T-cell (primary cell): ENCODE measurements at places on chromosomes 1 and 21.

DNA sequence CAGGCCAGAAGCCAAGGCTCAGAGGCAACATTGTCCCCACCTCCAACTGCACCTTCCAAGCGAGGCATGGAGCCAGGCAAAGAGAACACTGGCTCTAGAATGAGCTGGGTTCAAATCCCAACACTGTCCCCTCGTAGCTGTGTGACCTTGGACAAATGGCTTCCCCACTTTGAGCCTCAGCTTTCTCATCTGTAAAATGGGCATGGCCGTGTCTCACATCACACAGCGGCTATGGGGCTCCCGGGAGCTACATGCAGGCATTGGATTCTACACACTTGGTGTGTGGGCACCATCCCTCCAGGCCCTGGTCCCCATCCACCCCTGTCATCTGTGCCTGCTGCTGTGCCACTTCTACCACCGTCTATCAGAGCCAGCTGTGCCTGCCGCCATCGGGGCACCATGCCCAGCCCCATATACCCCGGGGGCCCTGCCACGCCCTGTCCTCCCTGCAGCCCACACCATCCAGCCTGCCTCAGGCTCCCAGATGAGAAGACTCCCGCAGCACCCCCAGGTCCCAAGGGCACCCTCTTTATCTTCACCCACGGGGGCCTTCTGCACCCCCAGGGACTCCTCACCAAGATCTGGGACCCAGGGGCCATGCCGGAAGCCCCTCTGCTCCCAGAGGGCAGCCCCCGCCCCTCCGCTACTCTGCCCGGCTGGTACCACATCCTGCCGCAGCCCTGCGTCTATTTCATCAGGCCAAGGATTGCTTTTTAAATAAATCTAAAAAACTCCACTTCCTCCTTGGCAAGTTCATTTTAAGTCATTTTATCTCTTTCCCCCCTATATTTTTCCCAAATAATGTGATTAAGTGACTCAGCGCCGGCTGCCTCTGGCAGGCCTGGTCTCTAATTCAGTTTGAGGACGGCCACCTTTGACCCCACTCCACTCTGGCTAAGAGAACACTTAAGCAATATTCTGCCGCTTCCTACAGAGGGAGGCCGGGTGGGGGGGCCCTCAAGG is 107.8 kb upstream of the TARDBP start:
- peak; percentile 46 for DNase-seq

DNA sequence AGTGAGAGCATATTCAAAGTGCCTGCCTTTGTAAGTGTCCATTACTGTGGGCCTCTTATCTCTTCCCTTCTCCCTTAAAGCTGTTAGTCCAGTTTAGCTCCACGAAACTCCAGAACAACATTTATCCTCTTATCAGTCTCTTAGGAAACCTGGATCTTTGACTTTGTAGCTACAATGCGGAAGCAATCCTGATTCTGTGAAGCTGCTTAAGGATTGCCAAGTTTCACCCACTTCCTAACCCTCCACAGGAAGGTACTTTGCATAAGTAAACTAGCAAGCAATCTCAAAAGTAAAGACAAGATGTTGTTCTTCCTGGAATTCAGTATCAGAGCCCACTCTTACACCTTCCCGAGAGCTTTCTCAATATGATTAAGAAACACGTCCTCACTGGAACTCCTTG is 164.9 kb upstream of the USP25 start:
- no peak for DNase-seq

DNA sequence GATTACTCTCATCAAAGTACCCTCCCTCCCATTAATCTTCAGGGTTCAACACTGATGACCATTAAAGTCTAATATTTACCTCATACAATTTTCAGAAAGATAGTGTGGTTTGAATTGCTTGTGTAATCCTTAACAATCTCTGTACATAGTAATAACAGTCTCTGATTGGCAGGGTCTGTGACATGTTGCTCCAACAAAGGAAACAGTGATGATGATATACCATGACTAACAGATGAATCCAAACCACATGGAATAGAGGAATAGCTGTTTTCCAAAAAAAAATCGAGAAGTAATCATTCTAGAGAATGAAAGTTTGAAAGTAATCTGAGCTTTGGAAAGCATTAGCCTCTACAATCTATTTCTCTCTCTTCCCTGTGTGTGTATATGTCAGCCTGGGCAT is 610.1 kb upstream of the NEGR1 start:
- DNase-seq = no peak

DNA sequence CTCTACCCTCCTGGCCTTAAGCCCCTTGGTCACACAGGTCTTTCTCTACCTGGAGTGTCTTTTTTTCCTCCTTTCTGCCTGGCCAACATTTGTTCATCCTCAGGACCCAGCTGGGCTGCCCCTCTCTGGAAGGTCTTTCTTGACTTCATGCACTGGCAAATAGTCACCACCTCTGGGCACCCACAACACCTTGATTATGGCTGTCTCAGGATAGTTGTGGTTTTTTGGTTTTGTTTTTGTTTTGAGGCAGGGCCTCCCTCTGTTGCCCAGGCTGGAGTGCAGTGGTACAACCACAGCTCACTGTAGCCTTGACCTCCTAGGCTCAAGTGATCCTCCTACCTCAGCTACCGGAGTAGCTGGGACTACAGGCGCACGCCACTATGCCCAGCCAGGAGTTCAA is 10.8 kb downstream of the RPS6KA1 start:
- DNase-seq = no peak

DNA sequence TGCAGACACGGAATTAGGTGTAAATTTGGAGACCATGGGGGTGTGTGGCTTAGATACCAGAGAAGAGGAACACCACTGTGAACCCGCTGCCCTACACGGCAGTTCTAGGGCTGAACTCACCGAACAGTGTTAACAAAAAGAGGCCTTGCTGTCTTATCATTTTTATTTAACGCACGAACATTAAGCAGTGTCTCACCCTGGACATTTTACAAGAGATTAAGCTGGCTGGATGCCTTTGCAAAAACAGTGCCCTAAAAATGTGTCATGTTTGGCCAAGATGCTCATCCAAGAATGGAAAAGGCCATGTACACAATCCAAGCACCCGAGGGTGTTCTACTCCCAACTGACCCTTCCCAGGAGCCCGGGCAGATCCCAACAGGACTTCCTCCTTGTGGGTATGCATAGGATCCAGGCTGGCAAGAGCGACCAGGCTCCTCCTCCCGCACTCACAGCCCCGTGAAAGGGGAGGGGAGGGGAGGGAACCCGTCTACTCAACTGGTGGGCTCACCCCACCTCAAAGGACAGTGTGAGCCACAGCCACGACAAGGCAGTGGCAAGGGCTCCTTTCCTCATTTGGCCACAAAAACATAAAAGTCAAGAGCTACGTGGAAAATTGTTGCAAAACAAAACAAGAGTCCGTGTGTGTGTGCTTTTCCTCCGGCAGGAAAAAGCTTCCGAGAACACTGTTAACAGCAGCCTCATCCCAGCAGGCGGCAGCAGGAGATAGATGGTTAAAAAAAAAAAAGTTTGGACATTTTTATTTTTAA is 20.3 kb downstream of the C2CD2 start:
- DNase-seq = no peak

- no peak for DNase-seq
Measured at GRCh38 chr1:57377339-57378139, 46.3 kb downstream of the DAB1 start.

- no peak for DNase-seq
Measured at GRCh38 chr1:14182856-14183255, 415.6 kb upstream of the KAZN start.

- DNase-seq = no peak
Measured at GRCh38 chr1:10401281-10401680, 2.4 kb downstream of the PGD start.

- DNase-seq = no peak
Measured at GRCh38 chr1:116537898-116538297, 32.9 kb downstream of the CD58 start.

GRCh38 chr1:19356266-19356665 is 44.1 kb downstream of the SLC66A1 start:
- no peak for DNase-seq

- no peak for DNase-seq
Measured at GRCh38 chr1:60277269-60277668, 203.7 kb upstream of the C1orf87 start.

- DNase-seq = no peak
Measured at GRCh38 chr1:47235241-47235681, 3.2 kb upstream of the TAL1 start.

- DNase-seq = peak; percentile 7
Measured at GRCh38 chr1:52602856-52603600, 857 bp downstream of the GPX7 start.

DNA sequence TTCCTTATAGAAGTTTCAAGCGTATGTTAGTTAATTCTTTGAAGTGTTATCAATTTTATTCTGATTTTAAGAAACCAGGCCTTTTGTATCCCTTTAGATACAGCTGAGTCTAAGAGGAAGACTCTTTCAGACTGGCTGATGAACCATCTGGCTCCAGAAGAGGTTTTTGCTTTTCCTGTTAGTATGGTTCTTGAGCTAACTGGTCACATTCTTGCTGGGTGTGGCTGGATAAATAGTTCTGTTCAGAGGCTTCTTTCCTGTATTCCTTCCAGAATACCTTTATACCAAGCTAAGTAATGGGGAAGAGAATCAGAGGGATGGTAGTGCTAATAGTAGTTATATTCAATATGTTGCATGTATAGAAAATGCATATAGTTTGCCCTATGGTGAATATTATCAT is 12.4 kb downstream of the HS2ST1 start:
- DNase-seq = no peak

DNA sequence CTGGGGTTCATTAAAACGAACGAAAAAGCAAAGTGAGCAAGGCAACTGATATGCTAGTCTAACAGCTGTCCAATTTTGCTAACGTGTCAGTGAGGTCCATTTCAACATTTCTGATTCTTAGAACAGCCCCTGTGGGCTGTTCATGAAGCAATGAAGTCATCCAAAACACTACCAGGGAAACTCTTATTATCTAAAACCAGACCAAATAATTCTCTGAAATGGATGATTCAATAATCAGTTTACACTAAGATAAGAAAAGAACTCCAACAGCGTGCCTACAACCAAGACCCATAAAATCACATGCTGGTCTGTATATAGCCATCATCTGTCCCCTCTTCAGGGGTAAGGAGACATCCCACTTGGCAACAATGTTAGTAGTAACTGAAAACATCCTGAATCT is 122.7 kb downstream of the TGFBR3 start:
- no peak for DNase-seq

DNA sequence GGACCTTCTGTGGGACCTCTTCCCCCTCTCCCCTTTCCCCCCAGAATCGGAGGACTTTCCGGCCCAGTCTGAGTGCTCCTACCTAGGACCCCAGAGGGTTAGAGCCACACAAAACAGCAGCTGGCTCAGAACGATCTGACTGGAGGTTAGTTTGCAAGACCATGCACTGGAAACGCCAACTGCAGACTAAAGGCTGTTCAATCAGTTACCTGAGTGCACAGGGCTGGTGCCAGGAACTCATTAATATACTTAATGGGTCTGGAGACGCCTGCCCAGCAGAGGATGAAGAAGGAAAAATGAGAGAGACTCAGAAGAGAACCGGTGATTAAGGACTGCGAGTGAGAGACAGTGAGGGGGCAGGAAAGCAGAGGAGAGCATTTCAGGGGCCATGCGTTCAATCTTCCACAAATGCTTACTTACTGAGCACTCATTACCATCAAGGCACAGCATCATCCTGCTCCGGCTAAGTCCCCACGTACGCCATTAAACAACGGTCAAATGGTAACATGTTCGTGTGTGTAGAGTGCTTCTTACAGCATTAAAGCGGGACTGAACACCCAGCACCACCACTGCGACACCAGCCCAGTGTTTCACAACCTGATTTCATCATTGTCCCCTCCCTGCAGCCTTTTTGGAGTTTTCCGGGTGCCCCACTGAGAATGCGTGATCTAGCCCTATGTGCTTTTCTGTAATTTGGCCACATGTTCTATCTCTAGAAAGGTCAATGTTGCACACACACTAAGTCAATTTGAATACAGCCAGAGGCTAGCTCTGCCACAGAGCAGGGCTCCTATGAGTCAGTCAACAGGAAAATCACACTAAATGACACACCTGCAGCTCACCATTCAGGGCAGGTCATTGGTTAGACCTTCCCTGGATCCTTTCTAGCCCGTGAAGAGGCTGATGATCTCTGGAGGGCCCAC is 7.6 kb downstream of the ENO1 start:
- no peak for DNase-seq

GRCh38 chr1:210001751-210002150 is 63.7 kb downstream of the SYT14 start:
- DNase-seq = no peak

DNA sequence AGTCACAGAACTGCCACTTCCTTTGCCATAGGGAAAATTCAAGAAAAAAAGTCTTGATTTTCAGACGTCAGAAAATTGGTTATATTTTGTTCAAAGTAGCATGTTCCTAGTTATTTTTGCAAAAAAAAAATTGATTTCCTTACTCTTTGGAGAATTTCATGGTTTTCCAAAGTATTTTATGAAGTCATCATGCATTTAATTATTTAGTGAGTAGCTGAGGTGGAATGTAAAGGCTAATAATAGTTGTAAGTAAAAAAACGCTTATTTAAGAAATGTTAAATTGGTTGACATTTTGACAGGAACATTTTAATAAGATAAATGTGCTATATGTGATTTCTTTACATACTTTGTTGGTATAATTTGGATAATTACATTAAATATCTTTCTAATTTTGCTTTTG is 20.8 kb downstream of the TSEN15 start:
- no peak for DNase-seq

- peak; percentile 81 for DNase-seq
Measured at GRCh38 chr1:167454894-167455785, 63.2 kb downstream of the CD247 start.

DNA sequence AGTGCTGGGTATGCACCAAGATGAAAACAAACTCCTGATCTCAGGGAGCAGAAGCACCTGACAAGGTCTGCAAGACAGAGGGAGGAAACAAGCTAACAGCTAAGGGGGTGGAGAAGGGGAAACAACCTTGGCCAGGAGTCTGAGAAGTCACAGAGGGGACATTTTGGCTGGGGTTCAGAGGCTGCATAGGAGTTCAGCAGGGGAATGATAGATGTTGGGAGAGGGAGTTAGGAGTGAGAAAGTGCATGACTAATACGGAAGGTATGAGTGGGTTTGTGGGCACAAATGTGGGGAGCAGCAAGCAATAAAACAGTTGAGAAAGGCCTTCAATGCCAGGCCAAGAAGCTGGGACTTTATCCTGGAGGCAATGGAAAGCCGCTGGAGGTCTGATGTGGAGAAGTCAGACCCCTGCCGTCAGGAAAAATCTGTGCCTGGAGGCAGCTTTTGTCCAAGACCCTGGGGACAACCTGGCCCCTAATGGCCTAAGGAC is 16.4 kb downstream of the EPHA2 start:
- no peak for DNase-seq

DNA sequence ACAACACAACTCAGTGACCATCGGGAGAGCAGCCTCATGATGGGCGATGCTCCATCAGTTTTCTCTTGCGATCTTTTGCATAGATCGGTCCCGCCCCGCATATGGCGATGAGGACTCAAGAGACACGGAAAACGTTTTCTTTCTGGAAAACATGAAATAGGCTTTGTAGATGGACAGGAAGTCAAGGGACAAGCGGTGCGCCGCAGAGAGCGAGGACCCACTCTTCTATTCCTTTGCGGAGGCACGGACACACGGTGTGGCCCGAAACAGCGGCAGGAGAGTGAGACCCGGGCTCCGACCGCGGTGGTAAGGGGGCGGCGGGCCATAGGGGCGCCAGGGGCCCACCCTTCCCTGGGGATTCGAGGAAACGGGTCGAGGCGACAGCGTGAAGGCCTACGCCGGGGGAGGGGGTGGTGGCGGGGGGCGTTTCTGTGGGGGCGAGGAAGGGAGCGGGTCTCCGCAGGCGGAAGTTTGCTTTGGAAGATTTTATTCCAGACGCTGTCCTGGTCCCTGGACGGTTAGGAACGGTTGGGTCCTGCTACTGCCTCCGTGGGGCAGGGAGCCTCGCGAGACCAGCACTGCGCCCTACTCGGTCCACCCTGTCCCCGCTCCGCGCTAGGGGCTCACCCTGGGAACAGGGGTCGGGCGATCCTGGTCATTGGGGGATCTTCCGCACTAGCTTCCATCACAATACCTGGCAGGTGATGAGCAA is 796 bp upstream of the TDRKH start:
- DNase-seq = no peak
